Kidney epithelial cell (primary cell): ENCODE measurements at places on chromosomes 3 and 15. TPM values are rescaled to one million over a fixed set of nuclear protein-coding genes. Genes with fewer than 3 reads are reported as not detected.

The CCDC33 gene
- total RNA-seq, result 0.25 TPM in 1 of 2 replicates, not detected in the other

The TMC3 gene
- not detected in 2 replicates for total RNA-seq

The NR1I2 gene
- total RNA-seq, result 0.14 and 0.79 TPM in 2 replicates

The SNURF gene
- 1.4 and 2.5 TPM in 2 replicates for total RNA-seq

The DUOX2 gene
- total RNA-seq, result 0.08 and 0.14 TPM in 2 replicates

The THSD4 gene
- total RNA-seq, result 17.7 and 19.6 TPM in 2 replicates

The MESP2 gene
- 0.27 and 0.29 TPM in 2 replicates for total RNA-seq

The CTXN2 gene
- total RNA-seq, result 0.14 TPM in 1 of 2 replicates, not detected in the other

The TBC1D23 gene
- total RNA-seq, result 23.6 and 38.3 TPM in 2 replicates

The ALDH1L1 gene
- 1.0 and 1.2 TPM in 2 replicates for total RNA-seq

The GRIP2 gene
- not detected in 2 replicates for total RNA-seq

The SLC33A1 gene
- 53.6 and 58.1 TPM in 2 replicates for total RNA-seq

The ZMYND10 gene
- total RNA-seq, result 1.7 TPM in 1 of 2 replicates, not detected in the other

The SLC35G2 gene
- 3.9 and 6.6 TPM in 2 replicates for total RNA-seq

The SCAMP5 gene
- total RNA-seq, result 13.9 and 15.4 TPM in 2 replicates

The GHRL gene
- not detected in 2 replicates for total RNA-seq
